ENCODE measurements at places on chromosomes 16 and 17.

- DNase-seq = peak; percentile 42
Observed at GRCh38 chr16:12323007-12323758, 346.6 kb downstream of the SNX29 start.

GRCh38 chr16:53445534-53445933, 11.3 kb downstream of the RBL2 start:
- no peak for DNase-seq

DNA sequence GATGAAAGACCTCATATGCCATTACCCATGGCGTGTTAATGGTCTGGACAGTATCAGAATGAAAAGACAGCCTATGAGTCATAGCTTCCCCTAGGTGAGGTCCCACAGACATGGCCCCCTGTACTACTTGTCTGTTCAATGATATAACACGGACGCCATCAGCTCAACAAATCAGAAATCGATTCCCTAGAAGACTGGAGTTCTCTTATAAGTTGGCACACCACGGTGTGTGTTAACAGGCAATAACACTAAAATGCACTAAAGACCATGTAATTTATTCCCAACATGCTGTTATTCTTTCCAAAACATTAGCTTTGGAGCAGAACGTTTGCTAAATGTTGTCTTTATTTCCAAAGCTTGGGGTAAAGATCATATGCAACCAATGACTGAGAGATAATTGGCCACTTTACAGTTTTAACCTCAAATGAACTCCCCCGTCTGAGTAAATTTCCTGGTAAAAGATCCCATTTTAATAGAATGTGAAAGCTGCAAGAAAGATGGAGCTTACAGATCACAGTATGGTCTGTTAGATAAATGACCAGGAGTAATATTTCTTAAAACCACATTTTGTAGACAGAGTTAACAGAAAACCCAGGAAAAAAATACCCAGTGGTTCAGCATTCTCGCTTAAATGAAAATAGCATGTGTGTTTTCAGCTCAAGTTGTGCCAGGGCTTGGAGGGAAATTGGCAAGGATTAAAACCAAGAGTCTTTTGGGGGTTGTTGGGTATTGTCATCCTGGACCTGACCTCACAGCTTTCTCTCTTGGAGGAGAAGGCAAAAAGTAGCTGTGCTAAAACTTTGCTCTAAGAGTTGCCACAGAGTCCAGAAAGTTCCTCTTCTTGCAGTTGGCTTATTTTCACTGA, 65.9 kb downstream of the PCTP start:
- no peak for DNase-seq

- no peak for DNase-seq
Observed at GRCh38 chr17:63988741-63989621, 9.2 kb upstream of the PRR29 start.

- DNase-seq = no peak
Observed at GRCh38 chr17:79028496-79029326, 4.7 kb downstream of the C1QTNF1 start.

GRCh38 chr16:75385507-75386152, 47.7 kb downstream of the CFDP1 start:
- DNase-seq = peak; percentile 8

Data from stimulated activated CD4-positive, alpha-beta T cell treated with anti-CD3 and anti-CD28 coated beads, Interleukin-4, amount 100 ng/mL, for 24 hours (primary cell).